ENCODE measurements at places on chromosomes 3 and 15.

- DNase-seq: no peak
Measured at GRCh38 chr3:171389491-171389890, 70.7 kb downstream of the TNIK start.

GRCh38 chr3:151197981-151198767, 4.8 kb downstream of the GPR171 start:
- no peak for DNase-seq

DNA sequence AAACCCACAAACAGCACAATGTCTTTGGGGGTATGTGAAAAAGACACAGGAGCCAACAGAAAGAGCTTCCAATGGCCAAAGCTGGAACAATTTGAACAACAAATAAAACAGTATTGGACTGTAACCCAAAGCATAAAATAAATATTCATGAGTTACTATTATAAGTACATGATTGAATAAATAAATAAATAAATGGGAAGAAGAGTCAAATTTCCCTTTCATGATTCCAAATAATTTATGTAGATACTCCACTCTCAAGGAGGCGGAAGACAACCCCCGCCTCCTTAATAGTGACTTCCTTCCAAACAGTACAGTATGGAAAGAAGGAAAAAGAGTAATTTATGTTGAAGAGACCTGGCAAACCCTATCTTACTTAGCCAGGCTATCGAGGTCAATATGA, 124.4 kb upstream of the P2RY1 start:
- DNase-seq: no peak

DNA sequence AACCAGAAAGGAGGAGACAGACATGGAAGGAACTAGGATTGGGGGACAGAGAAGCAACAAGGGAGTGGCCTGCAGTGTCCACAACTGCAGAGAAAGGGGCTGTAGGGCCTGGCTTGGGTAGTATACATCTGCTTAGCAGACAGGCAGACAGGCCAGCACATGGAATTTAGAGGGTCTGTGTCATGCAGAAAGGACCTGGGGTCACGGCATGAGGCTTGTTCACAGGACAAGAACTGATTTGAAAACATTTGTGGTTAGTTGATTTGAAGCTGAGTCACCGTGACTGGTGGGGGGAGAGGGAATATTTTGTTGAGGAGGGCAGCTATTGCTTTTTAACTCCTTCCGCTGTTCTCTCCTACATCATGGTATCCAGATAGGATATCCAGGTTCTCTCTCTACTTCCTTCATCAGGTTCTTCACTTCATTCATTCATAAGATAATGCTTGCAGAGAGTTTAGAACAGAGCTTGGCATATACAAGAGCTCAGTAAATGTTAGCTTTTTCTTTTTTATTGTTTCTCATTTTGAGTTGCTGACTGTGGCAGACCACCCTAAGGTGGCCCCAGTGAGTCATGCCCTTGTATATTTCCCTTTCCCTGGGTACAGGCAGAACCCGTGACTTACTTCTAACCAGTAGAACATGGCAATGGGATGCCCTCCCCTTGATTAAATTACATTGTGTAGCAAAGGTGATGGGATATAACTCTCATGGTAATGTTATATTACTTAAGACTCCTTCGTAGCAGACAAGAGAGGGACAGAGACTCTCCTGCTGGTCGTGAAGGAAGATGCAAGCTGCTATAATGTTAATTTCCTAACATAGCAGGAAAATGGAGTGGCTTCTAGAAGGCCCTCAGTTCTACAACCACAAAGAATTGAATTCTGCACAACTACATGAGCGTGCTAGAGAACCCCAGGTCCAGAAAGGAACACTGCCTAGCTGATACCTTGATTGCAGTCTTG, 95.0 kb upstream of the NMNAT3 start:
- DNase-seq: no peak

DNA sequence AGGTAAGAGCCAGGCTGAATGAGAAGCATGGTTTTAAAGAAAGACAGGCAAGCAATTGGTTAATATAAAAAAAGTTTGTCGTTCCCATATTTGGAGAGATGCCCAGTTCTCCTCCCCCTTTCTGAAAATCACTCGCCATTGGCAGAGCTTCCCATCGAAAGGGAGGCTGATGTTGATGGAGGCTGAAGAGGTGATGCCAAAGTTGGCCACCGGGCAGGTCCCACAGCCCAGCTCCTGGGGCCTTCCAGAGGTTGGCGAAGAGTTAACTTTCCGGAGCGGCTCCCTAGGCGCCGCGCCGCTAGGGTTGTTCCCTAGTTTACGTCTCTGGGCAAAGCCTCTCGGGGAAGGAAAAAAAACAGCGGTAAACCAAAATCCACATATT, 793 bp downstream of the PCOLCE2 start:
- no peak for DNase-seq

GRCh38 chr15:63090887-63091286, 30.8 kb upstream of the LACTB start:
- no peak for DNase-seq

Measured in inflammatory macrophage treated with lipopolysaccharide for 4 hours (primary cell).